ENCODE measurements at places on chromosomes 12 and 14.

- no peak overlapping the region for H3K4me3 ChIP-seq
- no peak for DNase-seq
- H3K27ac ChIP-seq: no peak overlapping the region
- no peaks in the 10 kb centered on the region for H3K36me3 ChIP-seq
- H3K27me3 ChIP-seq: no peaks in the 10 kb centered on the region
Observed at GRCh38 chr12:72829838-72830237, 557.7 kb downstream of the TRHDE start.

GRCh38 chr14:37143475-37143874 lies 28.9 kb downstream of the SLC25A21 start:
- H3K4me3 ChIP-seq: no peak overlapping the region
- H3K27me3 ChIP-seq: no peaks in the 10 kb centered on the region
- H3K4me1 ChIP-seq: no peaks in the 10 kb centered on the region
- DNase-seq: no peak
- no peak overlapping the region for H3K27ac ChIP-seq

DNA sequence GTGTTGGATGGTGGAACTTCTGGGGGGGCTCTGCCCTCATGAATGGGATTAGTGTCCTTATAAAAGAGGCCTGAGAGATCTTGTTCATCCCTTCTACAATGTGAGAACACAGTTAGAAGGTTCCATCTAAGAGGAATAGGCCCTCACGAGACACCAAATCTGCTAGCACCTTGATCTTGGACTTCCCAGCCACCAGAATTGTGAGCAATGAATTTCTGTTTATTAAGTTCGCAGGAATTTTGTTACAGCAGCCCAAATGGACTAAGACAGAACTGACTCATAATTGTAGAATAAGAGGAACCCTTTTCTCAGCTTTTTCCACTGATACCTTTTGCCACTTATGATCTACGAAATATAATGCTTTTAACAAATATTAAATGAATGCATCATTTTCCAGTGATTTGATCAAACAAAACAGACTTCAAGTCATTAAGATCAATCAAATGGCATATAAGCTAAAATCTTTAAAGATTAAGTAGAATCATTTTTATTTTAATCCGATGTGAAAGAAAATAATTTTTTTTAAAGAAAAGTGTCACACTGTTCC lies 68.2 kb downstream of the HECTD1 start:
- H3K27me3 ChIP-seq: no peaks in the 10 kb centered on the region
- H3K36me3 ChIP-seq: peaks cover 7% of the 10 kb centered on the region

DNA sequence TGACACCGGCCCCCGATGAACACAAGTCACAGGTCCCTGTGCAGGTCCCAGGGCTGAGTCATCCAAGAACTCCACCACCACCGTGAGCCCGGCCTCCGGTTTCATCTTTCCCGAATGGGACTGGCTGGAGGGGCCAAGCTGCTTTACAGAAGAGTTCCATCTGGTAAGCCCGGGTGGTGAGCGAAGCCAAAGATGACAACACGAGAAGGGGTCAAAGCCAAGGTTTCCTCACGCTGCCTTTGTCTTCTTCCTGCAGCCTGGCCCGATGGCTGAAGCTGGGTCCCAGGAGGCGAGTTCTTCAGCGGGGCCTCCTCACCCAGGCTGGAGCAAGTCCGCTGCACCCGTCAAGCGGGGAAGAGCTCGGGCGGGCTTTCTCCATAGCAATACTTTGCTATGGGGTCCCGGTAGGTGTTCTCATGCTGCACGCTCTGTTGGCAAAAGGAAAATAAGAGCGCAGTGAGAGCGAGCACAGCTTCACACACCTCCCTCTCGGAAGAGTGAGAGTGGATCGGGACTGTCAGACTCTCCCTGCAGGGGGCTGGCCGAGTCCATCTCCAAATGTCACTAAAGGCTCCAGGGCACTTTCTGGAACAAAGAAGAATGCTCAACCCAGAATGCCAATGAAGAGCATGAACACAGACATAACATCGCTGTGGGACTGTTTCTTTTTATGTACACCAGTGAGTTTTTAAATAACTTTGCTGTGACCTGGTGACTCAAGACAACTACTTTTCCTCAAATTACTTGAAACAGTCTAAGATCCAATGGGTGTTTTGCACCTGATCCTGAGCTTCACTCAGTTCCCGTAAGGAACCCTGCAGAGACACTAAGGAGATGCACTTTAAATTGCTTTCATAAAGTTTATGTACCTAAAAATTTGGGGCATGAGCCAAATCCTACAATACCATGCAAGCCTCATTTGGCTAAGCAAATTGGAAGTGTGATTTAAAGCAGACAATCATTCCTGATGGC lies 20.1 kb downstream of the SPRING1 start:
- no peak for DNase-seq
- H3K4me3 ChIP-seq: no peak overlapping the region
- no peak overlapping the region for H3K27ac ChIP-seq
- no peaks in the 10 kb centered on the region for H3K4me1 ChIP-seq

GRCh38 chr14:63343878-63344277 lies 25.1 kb upstream of the GPHB5 start:
- H3K4me3 ChIP-seq: no peak overlapping the region
- no peaks in the 10 kb centered on the region for H3K36me3 ChIP-seq
- H3K27me3 ChIP-seq: no peaks in the 10 kb centered on the region
- no peaks in the 10 kb centered on the region for H3K4me1 ChIP-seq
- DNase-seq: no peak
- H3K27ac ChIP-seq: no peak overlapping the region

- H3K4me1 ChIP-seq: peaks cover 45% of the 10 kb centered on the region
- peak overlapping the region; percentile 96 for H3K27ac ChIP-seq
- H3K4me3 ChIP-seq: peak overlapping the region; percentile 82
- no peak for DNase-seq
Observed at GRCh38 chr14:73787486-73788316, 63.9 kb upstream of the PTGR2 start.

- no peak overlapping the region for H3K4me3 ChIP-seq
- H3K36me3 ChIP-seq: no peaks in the 10 kb centered on the region
- no peak overlapping the region for H3K27ac ChIP-seq
- no peaks in the 10 kb centered on the region for H3K27me3 ChIP-seq
Observed at GRCh38 chr14:21049271-21049673, 7.1 kb downstream of the RNASE7 start.

DNA sequence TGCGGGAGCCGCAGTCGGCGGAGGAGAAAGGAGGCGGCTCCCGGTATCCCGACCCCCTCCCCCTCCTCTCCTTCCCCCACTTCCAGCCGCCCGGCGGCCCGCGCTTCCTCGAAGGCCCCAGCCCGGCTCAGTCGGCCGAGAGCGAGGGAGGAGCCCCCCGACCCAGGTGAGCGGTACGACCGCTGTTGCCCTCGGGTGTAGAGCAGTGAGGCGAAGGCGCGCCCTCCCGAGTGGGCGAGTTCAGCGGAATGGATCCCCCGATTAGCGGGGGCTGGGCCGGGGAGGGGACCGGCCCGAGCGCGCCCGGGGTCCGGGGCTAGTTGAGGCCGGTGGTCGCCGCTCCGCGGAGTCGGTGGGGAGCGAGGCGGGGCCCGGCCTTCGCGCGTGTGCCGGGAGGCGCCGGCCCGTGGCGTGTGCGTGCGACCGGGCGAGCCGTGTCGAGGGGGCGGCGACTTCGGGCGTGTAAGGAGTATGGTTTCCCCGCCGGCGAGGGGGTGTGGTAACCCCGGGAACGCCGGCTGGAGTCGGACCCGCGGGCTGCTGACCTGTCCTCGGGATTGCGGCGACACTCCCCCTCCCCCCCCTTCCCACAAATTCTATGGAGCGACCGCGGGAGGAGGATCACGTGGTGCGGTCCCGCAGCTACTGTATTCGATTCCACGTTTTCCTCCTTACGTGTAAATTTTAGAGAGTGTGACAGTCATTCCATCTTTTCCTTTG lies 501 bp downstream of the RIMKLB start:
- H3K27ac ChIP-seq: peak overlapping the region; percentile 79
- no peaks in the 10 kb centered on the region for H3K36me3 ChIP-seq
- DNase-seq: peak; percentile 19
- H3K27me3 ChIP-seq: no peaks in the 10 kb centered on the region
- H3K4me3 ChIP-seq: peak overlapping the region; percentile 79
- H3K4me1 ChIP-seq: peaks cover 13% of the 10 kb centered on the region

DNA sequence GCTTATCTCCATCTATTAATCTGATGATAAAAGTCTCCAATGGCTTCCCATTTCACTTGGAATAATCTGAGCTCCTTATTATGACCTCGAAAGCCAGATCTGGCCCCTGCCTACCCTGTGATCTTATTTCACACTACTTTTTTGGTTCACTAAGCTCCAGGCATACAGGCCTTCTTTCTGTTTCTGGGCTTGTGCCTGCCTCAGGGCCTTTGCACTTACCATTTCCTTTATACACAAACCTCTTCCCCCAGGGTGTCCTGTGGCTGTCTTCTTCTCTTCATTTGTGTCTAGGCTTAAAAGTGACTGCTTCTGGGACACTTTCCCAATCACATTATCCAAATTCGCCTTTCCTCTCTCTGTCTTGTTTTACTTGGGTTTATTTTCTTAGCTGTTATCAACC lies 478.8 kb downstream of the LRIG3 start:
- no peaks in the 10 kb centered on the region for H3K27me3 ChIP-seq
- no peaks in the 10 kb centered on the region for H3K4me1 ChIP-seq
- no peak overlapping the region for H3K27ac ChIP-seq
- H3K4me3 ChIP-seq: no peak overlapping the region

DNA sequence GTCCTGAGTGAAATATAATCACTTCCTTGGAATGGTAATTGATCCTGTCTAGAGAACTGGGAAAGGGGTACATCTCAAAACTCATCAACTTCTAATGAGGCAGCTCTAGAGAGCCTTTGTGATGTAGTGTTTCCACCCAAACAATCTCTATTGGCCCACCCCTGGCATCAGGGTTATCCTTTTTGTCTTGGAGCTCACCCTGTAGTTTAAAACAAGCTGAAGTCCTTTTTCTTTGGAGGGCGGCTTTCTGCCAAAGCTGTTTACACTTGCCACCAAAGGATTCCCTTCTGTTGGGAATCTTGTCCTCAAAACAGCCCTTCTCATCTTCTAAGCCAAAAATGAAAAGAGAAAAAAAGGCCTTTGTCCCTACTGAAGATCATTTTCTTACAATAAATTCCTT lies 60.6 kb upstream of the GTF2A1 start:
- H3K4me3 ChIP-seq: no peak overlapping the region
- no peak overlapping the region for H3K27ac ChIP-seq
- H3K27me3 ChIP-seq: no peaks in the 10 kb centered on the region
- no peaks in the 10 kb centered on the region for H3K4me1 ChIP-seq
- no peak for DNase-seq

DNA sequence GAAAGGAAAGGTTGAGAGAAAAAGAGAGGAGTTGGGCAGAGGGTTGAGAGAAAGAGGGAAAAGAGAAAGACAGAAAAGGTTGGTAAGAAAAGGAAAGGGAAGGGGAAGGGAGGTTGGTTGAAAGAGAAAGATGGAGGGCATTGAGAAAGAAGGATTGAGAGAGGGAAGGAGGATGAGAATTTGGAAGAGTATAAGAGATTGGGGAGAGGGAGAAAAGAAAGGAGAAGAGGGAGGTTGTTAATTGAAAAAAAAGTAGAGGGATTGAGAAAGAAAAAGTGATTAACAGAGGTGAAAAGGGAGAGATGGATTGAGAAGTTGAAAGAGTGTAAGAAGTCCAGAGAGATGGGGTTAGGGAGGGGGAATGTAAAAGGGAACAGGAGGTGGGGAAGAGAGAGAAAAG lies 21.5 kb upstream of the ERGIC2 start:
- no peak for DNase-seq
- H3K36me3 ChIP-seq: no peaks in the 10 kb centered on the region
- no peaks in the 10 kb centered on the region for H3K27me3 ChIP-seq
- no peak overlapping the region for H3K27ac ChIP-seq
- no peak overlapping the region for H3K4me3 ChIP-seq

- H3K4me1 ChIP-seq: no peaks in the 10 kb centered on the region
- DNase-seq: no peak
- H3K4me3 ChIP-seq: peak overlapping the region; percentile 30
- no peaks in the 10 kb centered on the region for H3K27me3 ChIP-seq
- no peak overlapping the region for H3K27ac ChIP-seq
Observed at GRCh38 chr12:74490390-74491064, 47.1 kb upstream of the ATXN7L3B start.

DNA sequence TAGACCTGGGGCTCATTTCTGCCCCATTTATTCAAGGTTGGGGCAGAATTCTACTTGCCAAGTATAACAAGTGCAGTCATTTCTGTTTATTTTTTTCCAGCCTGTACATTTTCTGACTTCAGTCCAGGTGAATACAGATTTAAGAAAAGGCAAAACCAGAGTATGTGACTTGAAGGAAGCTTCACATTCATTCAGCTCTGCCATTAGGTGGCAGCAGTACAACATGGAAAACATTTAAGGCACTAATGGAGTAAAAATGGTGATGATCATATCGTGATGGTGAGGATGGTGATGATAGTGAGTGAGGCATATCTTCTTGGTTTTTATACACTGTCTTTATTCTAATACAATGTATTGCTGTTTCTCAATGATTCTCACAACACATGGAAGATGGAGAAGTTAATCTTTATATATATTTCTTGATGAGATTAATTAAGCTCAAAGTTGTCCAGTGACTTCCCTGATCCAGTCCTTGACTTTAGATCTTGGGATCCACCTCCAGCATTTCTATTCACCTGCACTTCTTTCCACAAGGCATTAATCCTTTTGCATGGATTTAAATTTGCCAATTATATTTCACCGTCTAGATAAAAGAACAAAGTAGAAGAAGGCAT lies 176.7 kb upstream of the SEL1L start:
- DNase-seq: no peak
- no peak overlapping the region for H3K4me3 ChIP-seq
- H3K36me3 ChIP-seq: no peaks in the 10 kb centered on the region
- H3K27ac ChIP-seq: no peak overlapping the region

- H3K36me3 ChIP-seq: no peaks in the 10 kb centered on the region
- no peaks in the 10 kb centered on the region for H3K4me1 ChIP-seq
- no peak for DNase-seq
- H3K27me3 ChIP-seq: no peaks in the 10 kb centered on the region
- H3K4me3 ChIP-seq: no peak overlapping the region
Observed at GRCh38 chr12:28099871-28100270, 90.4 kb upstream of the CCDC91 start.

GRCh38 chr12:1422604-1423315 lies 171.6 kb downstream of the FBXL14 start:
- no peak for DNase-seq
- no peaks in the 10 kb centered on the region for H3K4me1 ChIP-seq
- no peaks in the 10 kb centered on the region for H3K36me3 ChIP-seq
- H3K27ac ChIP-seq: no peak overlapping the region

DNA sequence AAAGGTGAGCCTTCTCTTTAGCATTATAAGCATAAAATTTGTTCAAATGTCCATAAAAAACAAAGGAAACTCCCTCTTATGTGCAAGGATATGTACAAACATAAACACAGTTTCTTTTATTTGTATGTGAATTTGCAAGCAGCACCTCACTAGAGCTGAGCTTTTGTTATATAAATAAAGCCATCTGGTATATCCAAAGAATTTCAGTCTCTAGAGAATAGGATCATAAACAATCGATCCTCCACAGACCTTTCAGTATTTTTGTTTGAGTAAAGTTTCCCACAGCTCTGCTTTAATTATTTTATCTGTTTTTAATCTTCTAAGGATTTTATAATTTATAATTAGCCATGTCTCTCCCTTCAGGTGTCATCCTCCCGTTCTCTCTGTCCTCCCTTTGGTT lies 89.2 kb downstream of the OTOGL start:
- no peaks in the 10 kb centered on the region for H3K36me3 ChIP-seq
- no peak overlapping the region for H3K4me3 ChIP-seq
- H3K27me3 ChIP-seq: no peaks in the 10 kb centered on the region
- DNase-seq: no peak
- H3K27ac ChIP-seq: no peak overlapping the region
- H3K4me1 ChIP-seq: no peaks in the 10 kb centered on the region

All from naive thymus-derived CD4-positive, alpha-beta T cell (primary cell).